Sciatic nerve (tissue), 2 donors: ENCODE measurements at places on chromosomes 7 and 10.

GRCh38 chr7:23247603-23248335, 1.2 kb downstream of the GPNMB start:
- DNase-seq: peak; percentile 72

GRCh38 chr10:2936816-2937215, 130.5 kb upstream of the PFKP start:
- no peak for DNase-seq

DNA sequence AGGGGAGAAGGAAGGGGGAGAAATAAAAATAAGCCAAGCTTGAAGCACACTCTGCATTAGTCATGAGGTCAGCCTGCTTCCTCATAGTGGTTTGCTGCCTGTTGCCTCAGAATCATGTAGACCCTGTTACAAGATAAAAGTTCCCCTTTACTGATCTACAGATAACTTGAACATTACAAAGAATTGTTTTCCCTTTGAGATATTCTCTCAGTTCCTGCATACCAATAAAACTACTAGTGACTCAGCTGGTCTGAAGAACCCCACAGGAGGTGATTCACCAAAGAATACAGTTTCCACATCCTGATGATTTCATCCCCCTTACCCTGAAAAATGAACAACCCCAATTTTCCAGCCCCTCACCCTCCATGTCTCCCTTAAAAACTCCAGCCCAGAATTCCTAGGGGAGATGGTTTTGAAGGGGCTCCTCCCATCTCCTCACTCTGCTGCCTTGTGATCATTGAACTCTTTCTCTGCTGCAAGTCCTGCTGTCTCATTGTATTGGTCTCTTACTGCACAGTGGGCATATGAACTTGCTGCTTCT, 31.5 kb upstream of the NRP1 start:
- no peak for DNase-seq

DNA sequence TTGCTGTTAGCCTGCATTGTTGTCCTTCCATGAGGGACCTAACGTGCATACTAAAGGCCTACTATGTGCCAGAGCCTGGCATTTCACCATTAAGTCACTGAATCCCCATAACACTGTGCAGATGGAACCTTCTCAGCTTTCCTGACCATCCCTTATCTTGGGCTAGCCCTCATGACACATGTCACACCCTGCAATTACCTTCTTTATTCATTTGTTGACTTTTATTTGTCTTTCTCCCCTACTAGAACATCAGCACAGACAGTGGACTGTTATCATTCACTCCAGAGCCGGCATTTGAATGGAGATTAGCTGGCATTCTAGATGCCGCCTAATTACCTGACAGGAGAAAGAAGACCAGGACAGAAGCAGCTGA, 471.1 kb upstream of the GALNT17 start:
- DNase-seq: no peak

DNA sequence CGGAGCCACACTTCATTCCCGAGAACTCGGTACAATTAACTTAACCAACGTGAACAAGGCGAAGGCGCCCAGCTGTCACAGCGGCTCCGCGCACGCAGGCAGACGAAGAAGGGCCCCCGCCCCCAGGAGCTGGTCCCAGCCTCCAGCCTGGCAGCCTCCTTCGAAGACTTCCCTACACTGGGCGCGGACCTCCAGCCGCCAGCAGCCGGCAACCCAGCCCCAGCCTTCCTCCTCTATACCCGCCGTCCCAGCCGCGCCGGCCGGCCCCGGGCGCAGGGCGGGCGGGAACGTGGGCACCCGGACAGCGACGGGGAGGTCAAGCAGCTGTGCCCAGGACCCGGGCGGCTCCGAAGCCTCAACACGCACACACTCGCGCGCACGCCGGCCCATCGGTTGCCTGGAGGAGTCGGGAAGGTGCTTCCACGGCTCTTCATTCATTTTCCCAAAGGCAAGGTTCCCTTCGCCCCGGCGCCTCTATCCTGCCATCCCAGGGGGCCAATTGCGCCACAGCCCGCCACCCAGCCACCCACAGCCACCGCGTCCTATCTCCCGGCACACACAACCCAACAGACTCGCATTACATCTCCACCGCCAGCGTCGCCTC, 1.6 kb downstream of the CHST15 start:
- DNase-seq: peak; percentile 67

DNA sequence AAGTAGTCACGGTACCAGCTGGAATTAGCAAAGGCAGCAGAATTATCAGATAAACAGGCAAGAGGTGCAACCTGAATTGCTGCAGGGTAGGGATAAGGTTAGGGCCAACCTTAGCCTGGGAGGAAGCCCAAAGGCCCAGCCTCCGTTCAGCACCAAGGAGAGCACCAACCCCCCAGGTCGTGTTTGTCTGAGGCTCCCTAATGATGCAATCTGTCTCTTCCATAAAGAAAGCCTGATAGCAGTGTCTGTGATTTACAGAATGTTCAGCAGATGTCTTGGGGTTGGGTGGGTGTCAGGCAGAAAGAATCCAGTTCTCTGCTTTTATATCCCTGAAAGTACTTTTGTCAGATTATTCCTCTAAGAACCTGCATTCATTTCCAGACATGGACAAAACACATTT, 328.4 kb upstream of the AOAH start:
- no peak for DNase-seq

- no peak for DNase-seq
Measured at GRCh38 chr10:42874713-42875387, 92.3 kb downstream of the BMS1 start.

DNA sequence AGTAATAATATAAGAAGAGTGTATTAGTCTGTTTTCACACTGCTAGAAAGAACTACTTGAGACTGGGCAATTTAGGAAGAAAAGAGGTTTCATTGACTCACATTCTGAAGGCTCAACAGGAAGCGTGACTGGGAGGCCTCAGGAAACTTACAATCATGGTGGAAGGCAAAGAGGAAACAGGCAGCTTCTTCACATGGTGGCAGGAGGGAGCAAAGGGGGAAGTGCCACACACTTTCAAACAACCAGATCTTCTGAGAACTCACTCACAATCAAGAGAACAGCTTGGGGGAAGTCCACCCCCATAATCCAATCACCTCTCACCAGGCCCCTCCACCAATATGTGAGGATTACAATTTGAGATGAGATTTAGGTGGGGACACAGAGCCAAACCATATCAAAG, 212.5 kb upstream of the HDAC9 start:
- DNase-seq: no peak

DNA sequence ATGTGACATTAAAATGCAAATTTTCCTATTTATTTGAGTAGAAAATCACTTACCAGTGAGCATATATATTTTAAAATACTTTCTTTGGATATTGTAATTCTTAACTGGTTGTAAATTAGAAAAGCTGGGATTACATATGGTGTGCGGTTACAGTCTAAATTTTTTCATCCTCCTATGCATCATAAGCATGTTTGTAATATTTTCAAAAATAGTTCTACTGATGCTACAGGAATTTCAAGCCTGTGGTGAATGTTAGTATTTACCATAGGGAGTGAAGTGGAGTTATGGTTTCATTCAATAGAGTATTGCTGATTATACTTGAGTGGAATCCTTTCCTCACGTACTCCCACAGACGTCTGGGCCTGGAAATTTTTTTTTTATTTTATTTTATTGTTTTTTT, 34.6 kb upstream of the ST7 start:
- no peak for DNase-seq

DNA sequence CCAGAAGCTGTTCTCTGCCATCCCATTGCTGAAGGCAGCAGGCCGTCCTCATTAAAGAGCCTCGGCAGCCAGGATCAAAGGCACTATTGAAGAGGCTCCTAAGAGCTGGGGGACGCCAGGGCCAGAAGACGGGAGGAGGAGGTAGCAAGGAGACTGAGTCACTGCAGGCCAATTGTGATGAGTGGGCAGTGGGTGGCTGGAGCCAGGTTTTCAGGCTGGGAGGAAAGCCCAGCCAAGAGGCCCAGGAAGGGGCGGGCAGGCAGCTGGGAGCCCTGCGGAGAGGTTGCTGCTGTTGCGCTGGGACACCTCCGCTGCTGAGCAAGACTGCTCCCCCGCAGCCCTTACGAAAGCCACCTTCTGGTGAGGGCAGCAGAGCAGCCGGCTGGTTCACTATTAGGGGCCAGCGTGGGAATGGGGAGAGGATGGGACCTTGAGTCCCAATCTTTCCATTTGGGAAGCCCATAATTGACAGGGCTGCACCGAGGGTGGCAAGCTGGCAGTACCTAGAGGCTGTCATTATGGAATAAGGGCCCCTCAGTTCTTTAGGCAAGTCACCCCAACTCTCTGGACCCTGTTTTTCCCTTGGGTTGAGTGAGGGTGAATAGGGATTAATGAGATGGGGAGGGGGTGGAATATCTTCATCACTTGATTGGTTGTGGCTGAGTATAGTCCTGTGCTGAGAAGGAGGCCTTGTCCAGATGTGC, 48.4 kb downstream of the UNC5B start:
- DNase-seq: no peak

DNA sequence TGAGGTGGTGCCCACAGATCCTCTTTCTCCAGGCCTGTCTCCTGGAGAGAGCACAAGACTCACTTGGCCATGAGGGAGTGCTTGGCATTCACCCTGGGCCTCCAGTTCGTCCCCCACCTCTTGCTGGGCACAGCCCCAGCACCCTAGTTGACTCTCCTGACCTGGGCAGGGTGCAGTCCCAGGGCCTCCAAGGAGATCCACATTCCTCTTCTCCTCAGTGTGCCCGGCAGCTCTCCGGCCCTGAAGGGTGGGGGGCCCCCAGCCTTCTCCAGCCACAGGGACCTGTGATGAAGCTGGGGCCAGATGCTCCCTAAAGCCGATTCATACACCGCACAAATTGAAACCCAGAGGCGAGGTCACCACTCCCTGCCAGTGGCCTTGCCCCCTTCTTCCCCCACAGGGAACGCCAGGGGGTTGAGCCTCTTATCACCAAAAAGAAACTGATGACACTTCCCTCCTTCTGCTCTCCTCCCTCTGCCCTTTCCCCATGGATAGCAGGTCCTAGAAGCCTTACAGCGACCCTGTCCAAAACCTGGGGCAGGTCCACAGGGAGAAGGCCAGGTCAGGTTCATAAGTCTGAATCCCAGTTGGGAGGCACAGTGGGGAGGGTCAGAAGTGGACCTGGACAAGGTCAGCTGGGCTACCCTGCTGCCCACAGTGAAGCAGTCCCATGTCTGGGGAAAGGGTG, 3.1 kb downstream of the EN2 start:
- no peak for DNase-seq
